Suppressor macrophage treated with lipopolysaccharide for 1 hour (primary cell): ENCODE measurements at places on chromosomes 7 and 10.

- no peak for DNase-seq
These were observed 274.8 kb upstream of the NRG3 start for GRCh38 chr10:81600185-81600584.

DNA sequence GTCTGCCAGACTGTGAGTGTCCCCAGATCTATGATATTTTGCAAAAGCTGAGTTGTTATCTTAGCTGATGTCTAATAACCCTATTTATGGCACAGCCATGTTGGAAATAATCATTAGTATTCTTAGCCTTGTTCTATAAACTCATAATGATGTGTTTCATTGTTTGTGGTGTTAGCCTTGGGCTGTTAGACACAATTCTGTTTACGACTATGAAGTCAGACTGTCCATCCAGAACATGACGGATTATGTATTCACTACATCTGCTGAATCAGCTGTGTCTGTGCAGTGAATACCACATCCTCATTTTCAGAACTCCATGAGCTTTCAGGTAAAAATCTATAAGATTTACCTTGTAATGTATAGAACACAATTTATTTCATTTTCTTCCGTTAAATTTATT is 577.1 kb downstream of the NRG3 start:
- DNase-seq, result no peak

DNA sequence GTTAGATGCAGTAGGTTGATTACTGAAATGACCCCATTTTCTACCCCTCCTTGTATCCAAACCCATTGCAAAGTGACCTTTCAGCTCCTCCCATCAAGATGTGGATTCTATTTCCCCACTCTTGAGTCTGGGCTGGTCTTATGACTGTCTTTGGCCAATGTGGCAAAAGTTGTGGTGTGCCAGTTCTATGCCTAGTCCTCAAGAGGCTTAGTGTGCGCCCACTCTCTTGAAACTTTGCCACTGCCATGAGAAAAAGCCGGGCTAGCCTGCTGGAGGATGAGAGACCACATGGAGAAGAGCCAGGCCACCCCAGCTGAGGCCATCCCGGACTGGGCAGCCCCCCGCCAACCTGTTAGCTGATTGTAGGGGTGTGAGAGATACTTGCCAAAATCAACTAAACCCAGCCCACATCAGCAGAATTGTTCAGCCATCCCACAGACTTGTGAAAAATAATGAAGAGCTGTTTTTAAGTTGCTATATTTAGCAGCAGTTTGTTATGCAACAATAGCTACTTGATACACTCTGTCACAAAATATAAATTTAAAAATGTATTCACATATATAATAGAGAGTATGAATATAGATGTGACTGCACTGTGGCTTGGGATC is 131.0 kb upstream of the PALS2 start:
- DNase-seq, result no peak

DNA sequence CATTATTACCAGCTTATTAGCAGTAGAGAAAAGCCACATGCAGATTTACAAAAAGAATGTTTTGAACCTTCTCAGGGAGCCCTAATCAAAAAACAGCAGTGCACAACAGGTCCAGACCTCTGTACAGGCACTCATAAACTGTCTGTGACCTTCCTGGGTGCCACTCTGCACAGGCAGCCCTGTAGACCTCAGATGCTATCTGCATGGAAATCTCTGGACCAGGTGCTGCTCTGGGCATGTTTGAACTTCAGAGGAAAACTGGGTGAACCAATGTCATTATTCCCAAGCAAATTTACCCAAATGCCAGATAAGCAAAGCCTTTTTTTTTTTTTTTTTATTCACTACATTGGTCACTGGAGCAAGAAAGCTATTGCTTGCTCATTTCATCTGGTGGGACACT is 104.2 kb downstream of the NPY start:
- no peak for DNase-seq

- DNase-seq, result no peak
These were observed 79.7 kb upstream of the FAM3C start for GRCh38 chr7:121475806-121476205.

- DNase-seq, result no peak
These were observed 15.2 kb upstream of the GALNTL5 start for GRCh38 chr7:151941009-151941408.

DNA sequence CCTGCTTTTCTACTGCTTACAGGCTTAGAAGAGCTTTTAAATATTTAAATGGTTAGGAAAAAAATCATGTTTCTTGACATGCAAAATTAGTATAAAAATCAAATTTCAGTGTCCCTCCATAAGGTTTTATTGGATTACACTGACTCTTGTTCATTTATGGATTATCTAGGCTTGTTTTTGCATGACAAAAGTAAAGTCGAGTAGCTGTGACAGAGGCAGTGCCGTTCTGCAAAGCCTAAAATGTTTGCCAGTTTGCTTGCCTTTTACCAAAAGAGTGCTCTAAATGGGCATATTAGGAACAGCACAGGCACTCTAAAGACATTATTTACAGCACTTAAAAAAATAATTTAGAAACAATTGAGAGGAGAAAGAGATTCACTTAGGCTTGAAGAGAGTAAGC is 139.6 kb downstream of the TSPAN12 start:
- no peak for DNase-seq

DNA sequence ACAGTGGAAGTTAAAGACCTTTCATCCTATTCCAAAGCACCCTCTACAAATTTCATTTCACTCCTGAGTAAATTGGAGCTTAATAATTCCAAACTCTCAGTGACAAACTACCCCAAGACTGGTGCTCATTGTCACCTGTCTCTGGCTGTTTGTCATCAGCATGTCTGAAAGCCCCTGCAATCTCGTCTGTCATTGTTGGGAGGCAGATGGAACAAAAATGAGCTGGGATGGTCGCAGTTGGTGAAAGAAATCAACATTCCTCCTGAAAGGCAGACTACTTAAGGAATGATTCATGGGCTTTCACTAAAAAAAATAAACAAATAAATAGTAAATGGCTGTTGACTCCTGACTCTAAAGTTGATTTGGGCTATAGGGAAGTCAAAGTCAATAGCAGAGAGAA is 69.7 kb upstream of the PALS2 start:
- DNase-seq, result no peak

GRCh38 chr10:132689721-132690360 is 96.1 kb downstream of the NKX6-2 start:
- no peak for DNase-seq

GRCh38 chr10:84665211-84665610 is 336.8 kb downstream of the CCSER2 start:
- no peak for DNase-seq

GRCh38 chr10:124529661-124530214 is 68.1 kb downstream of the LHPP start:
- DNase-seq, result no peak

DNA sequence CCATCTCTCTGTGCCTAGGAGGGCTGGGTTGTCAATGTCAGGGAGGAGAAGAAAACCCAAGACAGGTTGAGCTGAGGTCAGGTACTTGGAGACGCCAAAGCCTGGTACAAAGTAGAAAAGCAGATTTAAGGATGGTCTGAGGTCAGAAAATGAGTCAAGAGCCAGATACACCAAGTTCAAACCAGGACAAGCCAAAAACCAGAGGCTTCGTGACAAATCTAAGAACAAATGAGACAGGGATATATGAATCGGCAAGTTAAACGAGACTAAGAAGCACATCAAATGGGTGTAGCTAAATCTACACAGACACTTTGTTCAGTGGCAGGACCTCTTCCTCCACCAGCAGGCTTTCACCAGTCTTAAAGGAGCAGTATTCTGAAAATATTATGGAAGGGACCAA is 34.2 kb downstream of the C7orf33 start:
- DNase-seq, result no peak

DNA sequence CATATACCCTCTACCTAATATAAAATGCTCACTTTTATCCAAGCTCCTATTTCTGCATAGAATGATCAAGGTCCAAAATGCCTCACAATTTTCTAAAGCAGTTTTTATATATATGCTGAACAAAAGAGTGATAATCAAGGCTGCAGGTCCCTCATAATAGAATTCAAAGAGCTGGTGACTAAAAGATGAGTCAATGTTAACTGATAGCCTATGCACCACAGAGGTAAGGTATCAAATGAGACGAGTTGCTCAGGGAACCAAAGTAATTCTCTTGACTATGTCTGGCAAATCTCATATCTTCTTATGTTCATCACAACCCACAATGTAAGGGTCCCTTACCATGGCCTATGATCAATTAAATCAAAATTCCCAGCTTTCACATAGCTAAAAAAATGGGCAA is 15.2 kb downstream of the PDZD8 start:
- no peak for DNase-seq

DNA sequence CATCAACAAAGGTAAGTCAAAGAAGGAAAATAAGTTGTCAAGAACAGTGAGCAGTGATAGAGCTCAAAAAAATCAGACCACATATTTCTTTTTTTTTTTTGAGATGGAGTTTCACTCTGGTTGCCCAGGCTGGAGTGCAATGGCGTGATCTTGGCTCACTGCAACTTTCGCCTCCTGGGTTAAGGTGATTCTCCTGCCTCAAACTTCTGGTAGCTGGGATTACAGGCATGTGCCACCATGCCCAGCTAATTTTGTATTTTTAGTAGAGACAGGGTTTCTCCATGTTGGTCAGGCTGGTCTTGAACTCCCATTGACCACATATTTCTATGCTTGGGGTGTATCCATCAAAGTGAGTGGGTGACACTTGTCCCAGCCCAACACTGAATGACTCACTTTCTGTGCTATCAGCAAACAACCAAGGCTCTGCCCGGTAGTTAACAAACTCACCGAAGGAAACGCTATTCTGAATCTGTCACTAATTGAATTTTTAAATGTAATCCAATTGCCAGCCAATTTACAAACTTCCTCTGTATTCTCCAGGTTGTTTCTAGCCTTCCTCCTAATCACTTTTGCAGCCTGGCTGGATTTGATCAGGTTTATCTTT is 19.6 kb upstream of the SMNDC1 start:
- DNase-seq, result peak; percentile 41

- no peak for DNase-seq
These were observed 805 bp upstream of the WDFY4 start for GRCh38 chr10:48683868-48684267.

DNA sequence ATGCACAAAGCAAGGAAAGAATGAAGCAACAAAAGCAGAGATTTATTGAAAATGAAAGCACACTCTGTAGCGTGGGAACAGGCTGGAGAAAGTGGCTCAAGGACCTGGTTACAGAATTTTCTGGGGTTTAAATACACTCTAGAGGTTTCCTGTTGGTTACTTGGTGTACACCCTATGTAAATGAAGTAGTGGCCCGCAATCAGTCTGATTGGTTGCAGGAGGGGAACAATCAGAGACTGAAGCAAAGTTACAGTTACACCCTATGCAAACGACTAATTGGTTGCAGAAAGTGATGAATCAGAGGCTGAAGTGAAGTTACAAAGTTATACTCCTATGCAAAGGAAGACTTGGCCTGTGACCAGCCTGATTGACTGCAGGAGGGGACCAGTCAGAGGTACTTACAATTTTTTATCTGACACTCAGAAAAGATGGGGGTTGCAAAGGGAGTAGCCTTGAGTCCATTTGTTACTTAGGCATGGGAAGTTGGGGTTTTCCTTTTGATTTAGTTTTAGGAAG is 3.6 kb upstream of the MTPN start:
- peak; percentile 75 for DNase-seq

DNA sequence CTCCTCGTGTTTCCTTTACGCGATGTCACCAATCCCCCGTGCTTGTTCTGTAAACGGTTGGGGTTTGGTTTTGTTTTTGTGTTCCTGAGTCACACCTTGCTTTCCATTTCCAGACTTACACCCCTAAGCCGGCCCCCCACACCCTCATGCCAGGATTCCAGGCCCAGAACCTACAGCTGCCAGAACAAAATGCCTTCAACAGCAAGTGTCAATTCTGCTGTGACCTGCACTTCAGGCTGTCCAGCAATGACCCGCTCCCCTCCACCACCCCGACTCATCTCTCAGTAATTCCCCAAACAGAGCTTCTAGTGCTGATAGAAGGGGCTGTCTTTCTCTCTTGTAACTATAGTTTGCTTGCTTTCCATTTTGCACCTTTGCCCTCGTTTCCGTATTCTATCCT is 722.1 kb upstream of the CELF2 start:
- no peak for DNase-seq

GRCh38 chr10:130394832-130395231 is 258.6 kb downstream of the GLRX3 start:
- DNase-seq, result no peak

- DNase-seq, result no peak
These were observed 313.3 kb downstream of the FRMD4A start for GRCh38 chr10:14017467-14017866.

- DNase-seq, result no peak
These were observed 2.3 kb upstream of the DBNL start for GRCh38 chr7:44042221-44042620.

DNA sequence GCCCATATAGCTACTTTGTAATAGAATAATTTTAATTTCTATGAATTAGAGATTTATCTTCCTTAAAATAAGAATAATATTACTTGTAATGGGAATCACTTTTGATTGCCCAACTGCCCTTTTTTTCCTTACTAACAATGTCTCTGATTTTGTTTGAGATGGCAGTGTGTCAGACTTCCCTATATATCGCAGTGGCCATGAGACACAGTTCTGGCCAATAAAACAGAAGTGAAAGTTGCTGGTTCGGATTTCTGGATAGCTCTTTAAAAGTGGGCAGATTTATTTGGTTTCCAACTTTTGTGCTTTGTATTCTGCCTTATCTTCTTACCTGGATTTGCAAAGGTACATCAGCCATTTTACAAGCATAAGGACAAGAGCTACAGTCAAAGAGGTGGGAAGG is 170.2 kb downstream of the PPP1R17 start:
- DNase-seq, result peak; percentile 65

DNA sequence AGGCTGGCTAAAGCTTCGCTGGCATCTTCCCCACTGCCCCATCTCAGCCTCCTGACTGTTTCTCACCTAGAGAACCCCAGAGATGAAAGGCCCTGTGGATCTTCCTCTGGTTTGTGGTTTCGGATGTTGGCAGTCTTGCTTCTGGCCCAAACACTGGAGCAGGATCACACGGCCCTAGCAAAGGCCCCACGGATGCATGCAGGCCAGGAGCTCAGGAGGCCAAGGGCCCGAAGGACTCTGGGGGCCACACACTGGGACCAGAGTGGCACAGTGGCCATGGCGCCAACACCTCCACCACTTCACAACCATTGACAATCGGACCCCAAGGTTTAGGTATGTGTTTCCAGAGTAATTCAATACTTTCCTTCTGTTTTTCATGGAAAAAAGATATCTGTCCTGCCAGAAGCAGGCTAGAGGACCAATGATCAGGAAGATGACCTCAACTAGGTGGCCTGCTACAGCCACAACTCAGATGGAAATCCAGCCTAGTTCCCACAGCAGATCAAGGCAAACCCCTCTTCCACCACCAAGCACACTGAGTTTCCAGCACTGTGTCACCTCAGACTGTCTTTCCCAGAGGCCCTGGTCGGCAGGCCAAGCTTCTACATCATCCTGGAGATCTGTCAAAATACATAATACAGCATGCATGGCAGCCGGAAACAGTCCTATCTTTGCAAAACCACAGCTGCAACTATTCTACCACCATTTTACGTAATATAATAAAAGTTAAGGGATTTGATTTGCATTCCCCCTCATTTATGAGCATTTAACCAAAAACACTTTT is 53.0 kb downstream of the CTBP2 start:
- DNase-seq, result no peak

DNA sequence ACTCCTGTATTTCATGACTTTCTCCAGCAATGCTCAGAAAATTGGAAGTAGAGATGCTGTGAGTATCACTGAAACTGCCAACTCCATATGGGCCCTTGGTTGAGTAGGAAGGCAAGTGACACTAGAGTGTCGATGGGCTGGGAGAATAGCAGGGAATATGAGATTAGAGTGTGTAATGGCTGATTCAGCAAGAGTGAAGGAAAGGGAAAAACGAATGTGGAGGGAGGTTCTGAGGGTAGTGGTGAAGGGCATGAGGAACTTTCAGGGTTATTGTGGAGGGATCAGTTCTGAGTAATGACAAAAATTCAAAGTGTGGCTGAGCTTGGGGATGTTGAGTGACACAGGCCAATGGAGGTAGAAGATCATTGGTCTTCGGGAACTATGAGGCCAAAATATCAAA is 49.0 kb upstream of the PCGF5 start:
- no peak for DNase-seq
